ENCODE measurements at places on chromosomes 6 and 20.

- DNase-seq = no peak
Measured at GRCh38 chr6:132414761-132415160, 13.5 kb upstream of the MOXD1 start.

DNA sequence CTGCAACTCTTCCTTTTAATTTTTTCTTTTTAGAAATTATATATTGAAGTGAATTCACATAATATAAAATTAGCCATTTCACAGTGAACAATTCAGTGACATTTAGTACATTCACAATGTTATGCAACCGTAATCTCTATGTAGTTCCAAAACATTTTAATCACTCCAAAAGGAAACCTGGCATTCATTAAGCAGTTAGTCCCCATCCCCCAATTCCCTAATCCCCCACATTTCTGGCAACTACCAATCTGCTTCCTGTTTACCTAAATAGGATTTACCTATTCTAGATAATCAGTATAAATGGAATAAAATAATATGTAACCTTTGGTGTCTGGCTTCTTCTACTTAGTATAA is 8.5 kb upstream of the DDX27 start:
- DNase-seq = no peak

GRCh38 chr20:54290636-54291035 is 82.7 kb downstream of the PFDN4 start:
- no peak for DNase-seq

DNA sequence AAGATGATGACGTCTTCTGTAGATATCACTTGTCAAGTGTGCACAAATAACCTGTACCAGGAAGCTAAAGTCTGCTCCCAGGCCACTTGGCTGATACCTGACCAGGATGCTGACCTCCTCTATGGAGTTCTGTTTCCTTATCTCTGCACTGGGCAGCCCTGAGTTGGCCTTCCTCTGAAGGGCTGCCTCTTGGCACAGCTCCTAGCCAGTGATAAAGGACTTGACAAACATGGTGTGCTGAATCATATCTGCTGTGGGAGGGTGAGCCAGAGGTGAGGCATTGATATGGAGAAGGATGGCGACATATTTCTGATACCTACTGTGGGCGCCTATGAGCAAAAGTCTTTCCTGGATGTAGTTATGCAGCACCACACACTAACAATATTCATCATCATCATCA is 32.8 kb upstream of the FOXA2 start:
- DNase-seq = no peak

- no peak for DNase-seq
Measured at GRCh38 chr20:13930281-13930680, 60.1 kb downstream of the SEL1L2 start.

GRCh38 chr6:57315111-57315510 is 2.3 kb upstream of the PRIM2 start:
- DNase-seq = no peak

DNA sequence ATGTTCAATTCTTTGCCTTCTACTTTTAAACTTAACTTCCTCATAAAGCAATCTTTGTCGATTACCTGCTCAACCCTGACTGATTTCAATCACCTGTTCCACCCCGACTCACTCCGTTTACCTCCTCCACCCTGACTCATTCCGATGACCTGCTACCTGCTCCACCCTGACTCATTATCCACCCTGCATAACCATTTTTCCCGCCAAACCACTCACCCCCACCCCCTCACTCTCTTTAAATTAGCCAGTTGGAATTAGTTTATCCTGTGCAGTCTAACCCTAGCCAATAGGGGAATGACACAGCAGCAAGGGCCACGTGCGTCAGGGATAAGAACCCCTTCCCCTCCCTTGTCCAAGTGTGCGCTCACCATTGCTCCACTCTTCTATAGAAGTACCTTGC is 56.7 kb upstream of the MRAP2 start:
- DNase-seq = no peak

GRCh38 chr20:58621906-58622548 is 29.1 kb upstream of the STX16 start:
- DNase-seq = no peak

DNA sequence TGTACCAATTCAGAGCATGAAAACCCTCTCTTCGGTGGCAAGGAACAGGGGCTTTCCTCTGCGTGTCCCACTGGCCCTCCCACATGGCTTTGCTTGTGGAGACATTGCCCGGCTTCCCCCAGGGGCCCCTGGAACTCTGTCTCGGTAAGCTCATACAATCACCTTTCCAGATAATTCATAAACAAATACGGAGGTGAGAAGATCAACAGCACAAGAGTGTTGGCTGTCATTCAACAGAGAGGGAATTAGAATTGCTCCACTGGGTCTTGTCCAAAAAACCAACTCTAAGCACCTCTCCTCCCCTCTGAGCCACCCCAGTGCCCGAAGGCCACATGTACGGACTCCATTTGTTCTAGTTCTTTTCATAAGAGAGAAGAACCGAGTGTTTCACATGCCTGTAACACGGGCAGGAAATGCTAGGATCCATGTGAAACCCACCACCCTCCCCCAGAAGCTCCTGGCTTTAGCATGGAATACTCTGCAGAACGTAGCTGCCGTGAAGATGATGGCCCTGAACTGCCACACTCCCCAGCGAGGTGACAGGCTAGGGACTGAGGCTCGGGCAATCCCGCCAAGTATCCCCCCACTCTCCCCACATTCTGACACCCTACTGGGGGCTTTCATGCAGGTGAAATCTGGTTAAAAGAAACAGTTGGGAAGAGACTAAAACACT is 24.6 kb upstream of the FOXC1 start:
- no peak for DNase-seq

GRCh38 chr6:128067446-128068118 is 166.7 kb upstream of the THEMIS start:
- no peak for DNase-seq

- DNase-seq = no peak
Measured at GRCh38 chr6:14187406-14187805, 69.8 kb downstream of the CD83 start.

GRCh38 chr6:63066055-63066704 is 145.1 kb upstream of the FKBP1C start:
- no peak for DNase-seq

- DNase-seq = no peak
Measured at GRCh38 chr6:117870486-117871242, 36.4 kb upstream of the SLC35F1 start.

Data from fibroblast of pulmonary artery (primary cell).